ENCODE measurements at places on chromosomes 16 and 17.
A peak's percentile ranks its signal among the peaks of the same experiment; 100 is the strongest.

DNA sequence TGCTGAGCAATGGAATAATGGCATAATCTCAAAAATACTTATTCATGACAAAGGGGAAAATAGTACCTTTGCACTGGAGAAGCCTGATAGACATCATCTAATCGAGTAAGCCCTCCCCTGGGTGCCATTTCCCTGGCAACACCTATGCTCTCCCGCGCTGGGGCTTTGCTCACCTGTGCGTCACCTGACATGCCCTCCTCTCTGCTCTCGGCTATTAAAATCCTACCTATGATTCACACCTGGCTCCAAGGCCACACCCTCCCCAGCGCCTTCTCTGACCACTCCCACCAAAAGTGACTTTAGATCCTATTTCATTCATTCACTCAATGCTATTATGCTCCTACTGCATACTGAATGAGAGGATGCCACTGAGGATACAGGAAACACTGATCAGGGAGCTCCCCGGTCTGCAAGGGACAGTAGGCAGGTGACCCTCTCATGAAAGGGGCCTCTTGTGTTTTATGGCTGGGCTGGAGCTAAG is 83.9 kb downstream of the NT5M start:
- DNase-seq = no peak

GRCh38 chr16:75787440-75787839 is 61.1 kb upstream of the CPHXL start:
- no peak for DNase-seq

GRCh38 chr17:39618956-39619785 is 7.6 kb upstream of the PPP1R1B start:
- no peak for DNase-seq

GRCh38 chr16:23175651-23176050 is 6.9 kb upstream of the SCNN1G start:
- DNase-seq = no peak

GRCh38 chr16:75555213-75555706 is 792 bp downstream of the TMEM231 start:
- DNase-seq = peak; percentile 94

Measured in Daoy (cell line).